ENCODE measurements at places on chromosomes 5 and 9.

GRCh38 chr5:2185646-2186471, 303.1 kb upstream of the IRX4 start:
- no peak for DNase-seq

DNA sequence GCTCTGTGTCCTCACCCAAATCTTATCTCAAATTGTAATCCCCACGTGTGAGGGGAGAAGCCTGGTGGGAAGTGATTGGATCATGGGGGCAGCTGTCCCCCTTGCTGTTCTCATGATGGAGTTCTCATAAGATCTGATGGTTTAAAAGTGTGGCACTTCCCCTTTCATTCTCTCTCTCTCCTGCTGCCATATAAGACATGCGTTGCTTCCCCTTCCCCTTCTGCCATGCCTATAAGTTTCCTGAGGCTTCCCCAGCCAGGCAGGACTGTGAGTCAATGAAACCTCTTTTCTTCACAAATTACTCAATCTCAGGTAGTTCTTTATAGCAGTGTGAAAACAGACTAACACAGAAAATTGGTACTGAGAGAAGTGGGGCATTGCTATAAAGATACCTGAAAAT, 107.7 kb downstream of the DMAC1 start:
- DNase-seq: no peak

GRCh38 chr5:122757285-122757684, 17.6 kb upstream of the SNX2 start:
- no peak for DNase-seq

GRCh38 chr5:39428640-39429039, 3.9 kb upstream of the DAB2 start:
- no peak for DNase-seq

DNA sequence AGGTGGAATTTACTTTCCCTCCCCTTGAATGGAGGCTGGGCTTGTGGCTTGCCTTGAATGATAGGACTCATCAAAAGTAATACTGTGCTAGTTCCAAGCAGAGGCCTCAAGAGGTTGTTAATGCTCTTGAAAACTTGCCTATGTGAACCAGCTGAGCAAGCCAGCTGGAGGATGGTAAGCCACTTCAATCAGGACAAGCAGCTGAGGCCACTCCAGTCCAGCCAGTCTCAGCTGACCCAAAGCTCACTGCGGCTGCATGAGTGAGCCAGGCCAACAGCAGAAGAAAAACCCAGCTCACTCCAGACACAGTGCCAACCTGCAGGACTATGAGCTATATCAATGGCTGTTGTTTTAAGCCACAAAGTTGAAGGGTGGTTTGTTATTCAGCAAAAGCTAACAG, 182.8 kb downstream of the MCTP1 start:
- no peak for DNase-seq

DNA sequence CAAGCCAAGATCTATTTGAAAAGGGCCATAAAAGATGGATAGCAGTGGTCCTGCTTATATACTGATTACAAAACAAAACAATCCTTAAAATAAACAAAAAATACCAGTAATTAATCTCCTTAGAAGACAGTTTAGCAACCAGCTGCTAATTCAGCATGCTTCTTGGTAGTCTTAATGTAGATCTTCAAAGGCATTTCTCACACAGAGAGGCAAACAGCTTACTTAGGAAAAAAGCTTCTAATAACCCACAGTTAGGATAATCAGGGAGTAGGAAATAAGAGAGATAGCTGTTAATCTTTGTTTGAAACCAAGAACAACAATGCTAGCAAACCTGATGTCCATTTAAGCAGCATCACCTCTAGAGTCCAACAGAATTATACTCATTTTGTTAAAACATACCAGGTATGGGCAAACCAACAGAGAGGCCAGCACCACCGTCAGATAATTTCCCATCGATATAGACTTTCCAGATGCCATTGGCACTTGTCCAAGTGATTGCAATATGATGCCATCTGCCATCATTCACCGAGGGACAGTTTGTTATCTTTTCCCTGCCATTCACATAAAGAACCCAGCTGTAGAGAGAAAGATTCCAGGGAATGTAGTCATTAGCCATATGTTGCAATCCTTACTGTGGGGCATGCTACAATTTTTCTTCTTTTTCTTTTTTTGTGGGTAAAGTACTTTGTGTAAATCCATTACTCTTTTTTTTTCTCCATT, 105.6 kb upstream of the TXNDC8 start:
- no peak for DNase-seq

- no peak for DNase-seq
Measured at GRCh38 chr5:9240431-9240830, 305.4 kb downstream of the SEMA5A start.

GRCh38 chr5:105803431-105803830, 1867.3 kb downstream of the EFNA5 start:
- DNase-seq: no peak

DNA sequence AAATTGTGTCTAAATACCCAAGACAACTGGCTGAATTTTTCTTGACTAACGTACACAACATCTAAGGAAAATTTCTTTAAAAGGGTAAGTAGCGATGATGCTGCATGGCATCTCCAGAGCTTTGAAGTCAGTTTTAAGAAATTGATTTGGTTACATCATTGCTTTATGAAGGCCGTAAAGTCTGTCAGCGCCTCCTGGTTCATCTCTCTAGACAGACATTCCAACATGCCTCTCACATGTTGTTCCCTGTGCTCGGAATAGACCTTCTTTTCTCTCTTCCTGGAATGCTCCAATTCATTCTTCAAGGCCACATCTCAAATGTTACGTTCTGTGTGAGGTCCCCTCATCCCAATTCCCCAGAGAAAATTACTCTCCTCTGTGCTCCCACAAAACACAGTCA, 108.7 kb upstream of the SSBP2 start:
- DNase-seq: no peak

DNA sequence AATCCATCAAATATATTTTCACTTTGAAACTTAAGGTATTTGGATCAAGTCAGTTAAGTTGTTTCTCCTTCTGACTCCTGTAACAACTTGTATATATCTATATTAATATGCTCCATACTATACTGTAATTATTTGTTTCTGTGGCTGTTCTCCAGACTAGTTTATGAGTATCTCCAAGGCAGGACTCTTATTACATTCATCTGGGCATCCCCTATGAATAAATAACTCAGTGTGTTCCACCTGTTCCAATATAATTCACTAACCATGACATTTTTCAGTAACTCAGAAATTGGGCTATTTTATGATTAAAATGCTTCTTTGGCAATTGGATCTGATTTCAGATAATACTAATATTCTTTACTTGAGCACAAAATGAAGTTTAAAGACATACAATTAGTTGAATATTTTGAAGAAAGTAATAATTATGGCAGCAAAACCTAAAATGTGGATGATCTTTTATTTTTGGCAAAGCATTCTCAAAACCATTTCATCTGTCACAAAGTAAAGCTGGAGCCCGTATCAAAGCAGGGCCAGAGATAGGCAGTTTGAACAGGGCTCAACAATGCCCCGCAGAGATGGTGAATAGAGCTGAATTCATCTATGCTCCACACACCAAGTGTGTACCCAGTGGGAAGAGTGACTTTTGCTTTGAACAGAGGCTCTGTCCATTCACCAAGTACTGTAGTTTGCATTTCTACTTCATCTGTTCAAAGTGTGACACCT, 314.3 kb downstream of the PDE4D start:
- no peak for DNase-seq

DNA sequence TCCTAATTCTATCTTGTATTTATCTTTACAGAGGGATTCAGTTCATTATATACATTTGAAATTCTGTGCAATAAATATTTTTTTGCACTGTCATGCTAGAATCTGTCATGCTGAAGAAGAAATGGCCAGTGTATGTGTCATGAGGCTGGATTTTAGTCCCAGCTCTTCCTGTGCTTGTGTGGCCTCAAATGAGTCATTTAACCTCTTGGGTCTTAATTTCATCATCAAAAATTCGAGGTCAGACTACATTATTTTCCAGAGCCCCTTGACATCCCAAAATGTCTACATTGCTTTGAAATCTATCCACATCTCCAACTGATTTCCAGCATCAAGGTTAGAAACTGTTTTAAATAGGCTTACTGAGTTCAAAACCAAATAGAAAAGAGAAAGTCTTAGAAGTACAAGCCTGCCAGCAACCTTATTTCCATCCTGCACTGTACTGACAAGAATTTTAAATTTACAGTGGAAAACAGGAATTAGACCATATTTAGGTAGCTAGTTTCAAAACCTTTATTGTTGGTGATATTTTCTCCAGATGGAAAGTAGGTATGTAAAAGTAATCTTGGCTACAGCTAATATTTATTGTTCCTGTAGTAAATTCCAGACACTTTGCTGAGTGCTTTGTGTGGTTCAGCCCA, 96.7 kb upstream of the MAMDC2 start:
- DNase-seq: no peak

- no peak for DNase-seq
Measured at GRCh38 chr5:60482301-60482700, 217.7 kb downstream of the DEPDC1B start.

DNA sequence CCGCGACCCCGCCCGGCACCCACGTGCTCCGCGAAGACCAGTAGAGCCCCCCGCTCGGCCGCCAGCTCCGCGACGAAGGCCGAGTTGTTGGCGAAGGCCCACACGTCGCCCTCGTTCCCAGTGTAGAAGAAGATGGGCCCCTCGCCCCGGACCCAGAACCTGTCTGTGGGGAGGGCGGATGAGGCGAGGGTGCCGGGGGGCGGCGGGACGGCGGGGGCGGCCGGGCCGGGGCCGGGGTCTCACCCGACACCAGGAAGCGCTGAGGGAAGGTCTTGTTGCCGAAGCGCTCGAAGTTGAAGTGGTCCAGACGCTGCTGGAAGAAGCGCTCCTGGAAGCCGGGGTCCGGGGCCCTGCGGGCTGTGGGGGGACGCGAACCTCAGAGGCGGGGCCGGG, 317 bp downstream of the DPP7 start:
- DNase-seq: no peak

- DNase-seq: no peak
Measured at GRCh38 chr9:120901755-120902568, 24.6 kb downstream of the TRAF1 start.

DNA sequence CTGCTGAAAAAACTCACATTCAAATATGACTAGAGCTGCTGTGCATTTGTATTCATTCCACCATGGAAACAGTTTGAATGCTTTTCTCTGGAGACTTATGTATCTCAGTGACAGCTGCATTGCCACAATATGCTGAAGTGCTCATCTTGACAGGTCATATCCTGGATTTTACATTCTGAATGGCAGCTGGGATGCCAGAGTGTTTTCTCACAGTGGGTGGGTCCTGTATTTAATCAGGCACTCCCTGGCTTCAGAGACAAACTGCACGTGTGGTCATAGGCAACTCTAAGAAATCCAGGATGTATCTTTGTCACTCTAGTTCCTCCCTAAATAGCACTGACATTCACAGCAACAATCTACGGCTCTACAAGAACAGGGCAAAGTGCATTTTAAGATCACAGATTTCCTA, 75.6 kb downstream of the ST8SIA4 start:
- DNase-seq: no peak

GRCh38 chr9:108444400-108445358, 411.1 kb downstream of the ACTL7B start:
- DNase-seq: peak; percentile 44

DNA sequence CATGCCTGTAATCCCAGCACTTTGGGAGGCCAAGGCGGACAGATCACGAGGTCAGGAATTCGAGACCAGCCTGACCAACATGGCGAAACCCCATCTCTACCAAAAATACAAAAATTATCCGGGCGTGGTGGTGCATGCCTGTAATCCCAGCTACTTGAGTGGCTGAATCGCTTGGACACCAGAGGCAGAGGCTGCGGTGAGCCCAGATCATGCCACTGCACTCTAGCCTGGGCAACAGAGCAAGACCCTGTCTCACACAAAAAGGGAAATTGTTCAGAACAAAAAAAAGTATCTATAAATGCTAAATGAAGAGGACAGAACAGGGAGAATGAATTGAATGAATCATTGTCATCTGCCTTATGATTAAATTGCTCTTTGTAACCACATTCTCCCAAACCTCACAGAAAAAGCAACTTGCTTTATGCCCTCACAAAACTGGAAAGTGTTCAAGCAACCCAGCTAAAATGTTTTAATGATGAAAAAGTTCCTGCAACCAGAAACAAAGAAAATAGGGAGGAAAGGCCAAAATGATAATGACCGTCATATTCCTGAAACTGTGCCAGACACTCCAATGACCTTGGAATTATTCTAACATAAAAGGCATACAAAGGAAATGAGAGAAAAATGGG, 83.7 kb downstream of the SERINC5 start:
- no peak for DNase-seq

- no peak for DNase-seq
Measured at GRCh38 chr5:128881502-128882018, 83.7 kb upstream of the SLC27A6 start.

- DNase-seq: no peak
Measured at GRCh38 chr5:133842846-133843611, 125.4 kb downstream of the C5orf15 start.

- no peak for DNase-seq
Measured at GRCh38 chr5:81315336-81315735, 13.9 kb downstream of the ZCCHC9 start.

DNA sequence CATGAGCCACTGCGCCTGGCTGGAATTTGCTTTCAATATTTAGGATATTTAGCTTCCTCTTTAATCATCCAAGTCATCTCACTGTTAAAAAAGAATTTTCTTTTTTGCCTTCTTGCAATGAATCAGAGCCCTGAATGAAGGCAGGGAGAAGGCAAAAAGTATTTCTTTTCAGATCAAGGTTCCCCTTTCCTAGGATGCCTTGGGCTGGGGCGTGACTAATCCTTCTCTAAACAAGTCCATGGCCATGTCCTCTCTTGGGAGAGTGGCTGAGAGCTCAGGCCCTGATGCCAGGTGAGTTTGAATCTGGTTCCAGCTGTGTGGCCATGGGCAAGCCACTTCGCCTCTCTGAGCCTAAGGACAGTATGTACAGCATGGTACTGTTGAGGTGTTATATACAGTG, 84.8 kb upstream of the NEURL1B start:
- DNase-seq: no peak

- no peak for DNase-seq
Measured at GRCh38 chr5:138180841-138181240, 1.9 kb downstream of the KIF20A start.

DNA sequence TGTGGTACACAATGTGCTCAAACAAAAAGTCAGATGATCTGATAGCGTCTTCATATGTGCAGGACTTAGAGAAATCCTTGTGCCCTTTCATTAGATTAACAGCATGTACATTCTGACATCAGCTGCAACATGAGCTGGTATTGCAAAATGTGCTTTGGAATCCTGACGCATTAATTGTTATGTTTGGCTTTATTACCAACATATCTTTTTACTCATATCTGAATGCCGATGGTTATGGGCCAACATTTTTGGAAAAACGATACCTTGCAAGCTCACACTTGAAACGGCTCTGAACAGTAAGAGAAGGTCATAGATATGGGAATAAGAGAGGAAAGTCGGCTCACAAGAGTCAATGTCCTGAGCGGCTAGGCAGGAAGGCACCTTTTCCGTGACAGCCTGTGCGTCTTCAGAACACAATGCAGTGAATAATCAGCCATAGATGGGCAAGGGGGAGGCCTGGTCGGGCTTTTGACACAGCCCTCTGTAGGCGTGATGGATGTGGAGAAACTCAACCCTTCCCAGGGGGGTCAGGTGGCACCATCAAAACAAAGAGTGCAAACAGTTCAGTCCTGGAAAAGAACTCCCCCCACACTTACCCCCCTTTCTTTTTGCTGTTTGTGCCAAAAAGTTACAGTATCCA, 36.4 kb upstream of the GAS1 start:
- DNase-seq: peak; percentile 71

Data from uterus (tissue), 4 donors.